GM03348 (cell line): ENCODE measurements at places on chromosomes 2 and 18.

DNA sequence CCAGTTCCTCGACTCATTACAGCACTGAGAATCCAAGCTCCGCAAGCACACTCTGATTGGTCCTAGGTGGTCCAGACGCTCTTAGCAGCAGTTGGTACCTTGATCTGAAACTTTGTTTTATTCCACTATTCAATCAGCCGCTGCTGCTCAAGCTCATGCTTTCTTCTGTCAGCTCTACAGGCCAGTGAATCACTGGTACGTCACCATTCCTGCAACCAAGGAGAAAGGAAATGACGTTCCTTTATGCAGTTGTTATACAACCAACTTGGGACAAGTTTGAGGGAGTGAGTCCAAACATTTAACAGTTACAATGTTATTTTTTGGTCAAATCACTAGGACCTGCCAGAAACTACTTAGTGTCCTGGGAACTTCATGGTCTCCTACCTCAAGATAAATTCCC, 398.8 kb upstream of the TMEFF2 start:
- no peak for DNase-seq

- DNase-seq: no peak
Observed at GRCh38 chr2:29097569-29097968, 17.6 kb upstream of the CLIP4 start.

GRCh38 chr2:168920504-168921157, 19.5 kb downstream of the G6PC2 start:
- DNase-seq: peak; percentile 39

DNA sequence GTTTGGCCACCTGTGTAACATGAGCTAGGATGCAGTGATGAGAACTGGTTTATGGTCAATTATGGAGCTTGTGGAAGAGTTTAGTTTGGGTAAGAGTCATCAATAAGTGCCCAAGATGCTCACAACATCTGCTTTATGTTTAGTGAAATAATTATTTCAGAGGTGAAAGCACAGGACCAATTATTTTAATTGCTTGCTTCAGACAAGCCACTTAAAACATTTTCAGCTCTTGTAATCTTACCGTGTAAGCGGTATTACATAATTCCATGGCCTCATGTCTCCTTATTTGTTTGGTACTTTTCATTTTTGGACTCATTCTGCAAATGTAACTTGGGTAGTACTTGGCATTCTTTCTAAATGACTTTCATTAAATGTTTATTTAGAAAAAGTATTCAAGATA, 5.4 kb downstream of the B3GNT2 start:
- no peak for DNase-seq

- no peak for DNase-seq
Observed at GRCh38 chr2:76080154-76080553, 369.4 kb upstream of the GCFC2 start.
